ENCODE measurements at places on chromosomes 11 and 22. TPM values are rescaled to one million over a fixed set of nuclear protein-coding genes. Genes with fewer than 3 reads are reported as not detected.

HMOX1 gene
- total RNA-seq: 7.4 TPM

GRCh38 chr11:116958246-116958645, 120.8 kb upstream of the APOA1 start:
- no peak for DNase-seq

CDC42BPG gene
- 0.16 TPM for total RNA-seq

- DNase-seq: no peak
Measured at GRCh38 chr11:131137046-131137445, 220.8 kb upstream of the SNX19 start.

GRCh38 chr11:72236774-72237111, 7.2 kb downstream of the PHOX2A start:
- no peak for DNase-seq

DNA sequence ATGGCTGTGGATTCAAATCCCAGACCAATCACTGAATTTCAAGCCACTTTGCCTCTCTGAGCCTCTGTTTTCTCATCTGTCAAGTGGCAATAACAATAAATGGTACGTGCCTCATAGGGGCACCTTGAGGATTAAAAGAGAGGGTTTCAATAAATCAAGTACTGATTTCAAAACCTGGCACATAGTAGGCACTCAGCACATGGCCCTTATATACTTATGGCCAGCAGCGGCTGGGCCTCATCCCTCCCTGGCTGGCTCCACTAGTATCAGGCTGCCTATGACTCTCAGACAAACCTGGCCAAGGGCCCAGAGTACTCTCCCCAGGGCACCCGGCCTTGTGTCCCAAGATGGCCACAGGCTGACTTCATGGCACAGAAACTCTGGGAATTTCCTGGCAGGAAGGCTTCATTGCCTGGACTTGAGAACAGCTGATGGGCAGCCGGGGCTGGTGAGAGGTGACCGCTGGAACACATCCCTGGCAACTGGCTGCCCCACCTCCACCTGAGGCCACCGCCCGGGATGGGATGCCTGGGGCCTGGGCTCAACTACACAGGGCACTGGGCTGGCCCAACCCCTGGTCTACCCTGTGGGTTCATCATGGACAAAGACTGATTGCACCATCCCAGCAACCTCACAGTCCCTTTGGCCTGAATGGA, 3.4 kb downstream of the FADS3 start:
- DNase-seq: peak; percentile 90

GRCh38 chr11:1943977-1944376, 3.2 kb upstream of the MRPL23 start:
- DNase-seq: peak; percentile 67

FAM83F gene
- total RNA-seq: 6.1 TPM

DNA sequence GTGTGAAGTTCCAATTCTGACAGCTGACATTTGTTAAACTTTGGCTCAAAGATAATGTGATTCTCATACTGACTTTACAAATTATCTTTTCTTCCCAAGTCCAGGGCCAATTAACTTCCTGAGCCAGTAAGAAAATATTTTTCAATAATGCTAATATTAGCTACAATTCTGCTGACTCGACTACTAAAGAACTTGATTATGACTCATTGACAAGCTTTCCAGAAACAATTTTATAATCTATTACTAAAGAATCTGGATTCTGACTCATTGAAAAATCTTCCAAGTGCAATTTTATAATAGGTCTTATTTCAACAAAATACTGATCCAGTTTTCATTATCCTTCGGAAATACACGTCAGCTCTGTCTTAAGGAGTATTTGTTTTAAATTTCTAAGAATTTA, 12.9 kb upstream of the XKR3 start:
- DNase-seq: no peak

DNA sequence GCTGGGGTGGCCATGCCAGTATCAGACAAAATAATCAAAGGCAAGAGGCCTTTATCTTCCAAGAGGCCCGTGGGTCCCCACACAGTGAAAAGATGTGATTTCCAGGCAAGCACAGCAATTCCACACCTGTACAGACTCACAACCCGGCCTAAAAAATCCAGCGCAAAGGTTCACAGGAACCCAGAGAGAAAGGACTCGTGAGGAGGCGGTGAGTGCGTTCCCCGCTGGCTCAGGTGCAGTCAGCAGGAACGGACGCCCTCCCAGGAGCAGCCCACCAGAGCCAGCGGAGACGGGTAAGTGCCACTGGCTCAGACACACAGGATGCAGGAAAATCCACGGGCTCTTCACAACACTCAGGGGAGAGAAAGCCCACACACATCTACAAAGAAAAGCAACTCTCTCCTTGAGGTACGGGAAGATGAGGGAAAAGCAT, 4.4 kb downstream of the TOLLIP start:
- DNase-seq: no peak

- no peak for DNase-seq
Measured at GRCh38 chr22:32562401-32562800, 87.8 kb downstream of the FBXO7 start.

TMEM86A gene
- 4.6 TPM for total RNA-seq

OR8D4 gene
- total RNA-seq: not detected

NEU3 gene
- total RNA-seq: 4.5 TPM
